ENCODE measurements at places on chromosomes 2 and 18.
A peak's percentile ranks its signal among the peaks of the same experiment; 100 is the strongest.

DNA sequence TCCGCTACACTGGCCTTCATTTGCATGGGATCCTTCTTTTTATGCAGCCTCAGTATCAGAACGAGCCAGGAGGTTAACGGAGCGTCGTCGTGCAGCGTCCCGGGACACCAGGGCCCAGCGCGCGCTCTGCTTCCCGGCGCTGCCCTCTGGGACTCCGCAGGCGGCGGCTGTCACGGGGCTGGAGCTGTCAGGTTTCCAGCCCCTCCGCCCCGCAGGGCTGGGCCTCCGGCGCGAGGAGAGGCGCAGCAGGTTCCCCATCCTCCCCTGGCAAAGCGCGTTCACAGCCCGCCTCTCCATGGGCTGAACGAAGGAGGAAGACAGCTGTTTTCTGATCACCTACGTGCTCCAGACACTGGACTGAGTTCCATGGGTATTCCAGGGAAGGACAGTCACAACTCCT is 12.5 kb upstream of the PAX8 start:
- DNase-seq = no peak

DNA sequence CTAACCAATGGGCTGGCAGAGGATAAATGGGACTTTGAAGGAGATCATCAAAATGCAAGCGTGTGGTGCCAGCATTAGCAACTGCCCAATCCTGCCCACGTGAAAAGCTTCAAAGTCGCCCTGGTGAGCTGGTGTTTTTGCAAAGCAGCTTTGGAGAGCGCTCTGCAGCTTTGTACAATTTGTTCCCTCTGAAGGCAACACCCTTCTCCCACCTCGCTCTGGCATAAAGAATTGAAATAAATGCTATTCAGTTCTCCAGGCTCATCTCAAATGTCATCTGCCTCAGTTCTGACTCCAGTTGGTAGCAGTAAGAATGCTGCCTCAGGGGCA is 3.5 kb downstream of the COPS9 start:
- no peak for DNase-seq

GRCh38 chr2:12045864-12046291 is 299.4 kb downstream of the LPIN1 start:
- DNase-seq = peak; percentile 88

GRCh38 chr2:130877258-130877657 is 40.5 kb downstream of the ARHGEF4 start:
- no peak for DNase-seq

- no peak for DNase-seq
These were observed 161.8 kb downstream of the DYSF start for GRCh38 chr2:71614976-71615766.

- DNase-seq = peak; percentile 73
These were observed 153.4 kb downstream of the GPD2 start for GRCh38 chr2:156589381-156590079.

- no peak for DNase-seq
These were observed 60.7 kb downstream of the PRELID3A start for GRCh38 chr18:12468445-12468844.

DNA sequence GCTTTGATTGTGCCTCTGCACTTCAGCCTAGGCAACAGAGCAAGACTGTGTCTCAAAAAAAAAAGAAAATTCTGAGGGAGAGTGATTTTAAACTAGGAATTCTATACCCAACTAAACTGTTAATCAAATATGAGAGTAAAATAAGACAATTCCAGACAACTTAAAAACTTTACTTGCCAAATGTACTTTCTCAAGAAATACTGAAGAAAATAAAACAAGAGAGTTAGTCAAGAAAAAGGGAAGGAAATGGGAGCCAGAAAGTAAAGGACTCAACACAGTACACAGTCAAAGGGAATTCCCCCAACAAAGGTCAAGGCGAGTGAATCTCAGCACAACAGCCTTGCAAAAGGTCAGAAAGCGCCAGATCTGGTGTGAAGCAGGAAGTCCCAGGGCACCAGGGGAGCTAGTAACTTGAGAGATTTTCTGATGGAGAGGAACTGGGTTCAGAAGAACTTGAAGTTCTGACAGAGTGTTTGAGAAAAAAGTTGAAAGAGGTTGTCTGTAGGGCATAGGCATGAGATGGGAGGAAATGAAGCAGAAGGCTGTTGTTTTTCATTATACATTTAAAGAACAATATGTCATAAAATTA is 22.6 kb upstream of the TBC1D8 start:
- DNase-seq = no peak

DNA sequence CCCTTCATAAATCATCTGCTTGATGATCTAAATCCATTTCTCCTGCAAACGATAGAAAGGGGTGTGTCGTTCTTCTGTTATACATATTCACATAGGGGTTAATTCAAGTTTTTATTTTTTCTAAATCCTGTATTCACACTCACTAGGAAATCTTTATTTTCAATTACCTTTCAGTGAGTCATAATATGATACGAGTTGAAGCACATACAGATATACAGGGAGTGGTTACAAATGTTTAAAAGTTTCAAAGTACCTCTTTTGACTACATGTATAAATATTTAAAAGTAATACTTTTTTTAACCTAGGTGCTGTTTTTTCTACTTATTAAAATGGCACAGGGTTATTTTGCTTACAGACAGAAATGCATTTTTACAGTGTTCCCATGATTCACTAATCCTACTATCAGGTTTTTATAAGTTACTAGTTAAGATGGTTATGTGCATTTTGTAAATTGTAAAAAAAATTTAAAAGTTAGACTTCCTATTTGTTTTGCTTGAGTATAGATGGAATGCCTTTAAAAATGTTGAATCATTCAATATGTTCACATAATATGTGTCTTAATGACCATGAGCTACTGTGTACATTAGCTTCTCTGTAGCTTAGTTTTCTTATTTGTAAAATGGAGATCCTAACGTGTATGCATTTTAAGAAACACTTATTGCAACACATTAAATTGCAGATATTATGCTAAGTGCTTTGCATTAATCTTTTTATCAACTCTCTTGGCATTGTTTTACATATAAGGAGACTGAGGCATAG is 1378.1 kb downstream of the DSC3 start:
- DNase-seq = no peak

DNA sequence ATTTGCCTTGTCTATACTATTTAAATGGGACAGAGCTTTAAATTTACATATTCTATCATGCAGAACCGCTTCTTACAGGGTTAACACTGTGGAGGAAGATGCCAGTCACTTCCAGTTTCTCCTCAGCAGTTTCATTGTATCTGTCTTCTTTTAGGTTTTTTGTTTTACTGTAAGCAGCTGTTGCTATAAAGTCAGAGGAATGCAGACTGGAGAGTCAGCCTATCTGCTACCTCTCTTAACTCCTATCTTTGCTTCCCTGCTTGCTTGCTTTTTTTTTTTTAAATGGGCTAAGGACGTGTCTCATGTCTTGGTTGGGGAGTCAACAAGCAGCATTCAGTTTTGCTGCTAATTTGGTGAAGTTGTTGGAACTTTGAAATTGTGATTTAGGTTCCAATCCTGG is 8.9 kb downstream of the EPC2 start:
- DNase-seq = no peak

DNA sequence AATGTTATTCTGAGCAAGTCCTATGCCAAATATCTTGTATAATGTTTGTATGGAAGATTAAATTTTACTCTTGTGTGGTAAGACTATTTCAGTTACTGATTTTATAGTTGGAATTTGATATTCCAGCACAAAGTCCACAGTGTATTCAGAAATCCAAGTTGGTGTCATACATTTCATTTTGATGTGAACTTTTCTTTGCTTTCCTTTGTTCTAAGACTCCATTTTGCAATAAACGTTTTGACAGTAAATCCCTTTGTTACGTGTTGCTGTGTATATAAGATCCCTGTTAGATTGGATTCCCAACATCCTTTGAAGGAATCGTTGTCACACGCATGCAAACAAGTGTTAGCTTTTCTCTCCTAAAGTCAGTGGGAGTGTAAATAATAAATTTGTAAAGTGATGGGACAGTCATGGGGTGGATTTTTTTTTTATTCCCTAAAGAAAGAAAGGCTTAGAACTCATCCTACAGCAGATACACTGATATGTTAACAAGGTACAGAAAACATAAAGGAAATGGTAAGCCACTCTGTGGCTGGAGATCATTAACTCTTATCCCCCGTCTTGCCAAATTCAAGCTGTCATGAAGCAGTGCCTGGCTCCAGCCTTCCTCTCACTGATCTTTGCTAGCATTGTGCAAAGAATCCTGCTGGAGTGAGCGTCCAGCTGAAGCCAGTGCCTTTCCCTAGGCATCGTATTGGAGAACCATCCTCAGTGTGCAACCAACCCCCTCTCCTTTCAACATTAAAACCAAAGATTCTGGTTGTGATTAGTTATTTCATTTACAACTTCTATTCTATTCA is 127.6 kb upstream of the CDCA7 start:
- DNase-seq = no peak
